ENCODE measurements at places on chromosomes 7 and 10. TPM values are rescaled to one million over a fixed set of nuclear protein-coding genes. Genes with fewer than 3 reads are reported as not detected.

Gene UCMA
- total RNA-seq, result not detected

Gene CHST15
- total RNA-seq, result 58.6 TPM

Gene GALNT17
- 13.3 TPM for total RNA-seq

Gene AKR1B1
- 29.6 TPM for total RNA-seq

Gene PTPRN2
- 62.2 TPM for total RNA-seq

Gene FKBP6
- total RNA-seq, result not detected

Gene STAG3
- total RNA-seq, result 0.78 TPM

Gene MYH16
- not detected for total RNA-seq

Gene APBB1IP
- total RNA-seq, result 0.94 TPM

GRCh38 chr7:77352665-77353406, 63.3 kb downstream of the GSAP start:
- no peak for DNase-seq

GRCh38 chr10:74898201-74898976, 72.0 kb downstream of the KAT6B start:
- no peak for DNase-seq

DNA sequence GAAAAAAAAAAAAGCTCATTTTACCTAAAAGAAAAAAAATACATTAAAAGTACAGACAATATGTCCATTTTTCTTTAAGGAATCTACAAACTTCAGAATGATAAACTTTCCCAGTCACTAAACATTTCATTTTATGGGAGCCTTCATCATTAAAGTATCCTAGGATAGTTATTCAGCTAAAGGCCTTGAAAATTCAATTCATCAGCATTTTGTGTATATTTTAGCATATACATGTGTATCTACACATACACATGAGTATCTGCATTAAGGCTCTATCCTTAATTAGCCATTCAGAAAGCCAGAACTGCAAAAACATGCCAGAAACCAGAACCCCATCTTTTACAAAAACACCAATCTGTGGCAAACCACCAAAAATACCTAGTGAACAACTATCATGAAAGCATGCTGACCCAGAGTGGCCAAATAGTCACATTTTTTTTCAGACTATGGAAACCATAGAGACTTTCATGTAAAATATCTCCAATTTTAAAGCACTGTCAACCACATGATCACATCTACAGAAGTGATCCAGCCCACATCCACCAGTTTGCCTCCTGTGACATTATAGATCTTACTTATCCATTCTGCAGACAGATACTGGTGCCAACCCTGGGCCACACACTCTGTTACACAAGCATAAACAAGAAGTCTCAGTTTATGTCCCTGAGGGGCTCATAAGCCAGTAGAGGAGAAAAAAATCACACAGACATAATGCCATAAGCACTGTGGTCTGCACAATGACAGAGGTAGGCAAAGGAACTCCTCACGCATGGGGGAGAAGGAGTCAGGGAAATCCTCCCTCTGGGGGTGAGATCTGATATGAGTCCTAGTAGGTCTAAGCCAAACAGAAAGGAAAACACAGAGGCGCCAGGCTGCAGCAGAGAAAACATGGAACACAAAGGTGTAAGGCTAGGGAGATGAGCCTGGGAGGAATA, 79.2 kb downstream of the SRPK2 start:
- DNase-seq, result no peak

DNA sequence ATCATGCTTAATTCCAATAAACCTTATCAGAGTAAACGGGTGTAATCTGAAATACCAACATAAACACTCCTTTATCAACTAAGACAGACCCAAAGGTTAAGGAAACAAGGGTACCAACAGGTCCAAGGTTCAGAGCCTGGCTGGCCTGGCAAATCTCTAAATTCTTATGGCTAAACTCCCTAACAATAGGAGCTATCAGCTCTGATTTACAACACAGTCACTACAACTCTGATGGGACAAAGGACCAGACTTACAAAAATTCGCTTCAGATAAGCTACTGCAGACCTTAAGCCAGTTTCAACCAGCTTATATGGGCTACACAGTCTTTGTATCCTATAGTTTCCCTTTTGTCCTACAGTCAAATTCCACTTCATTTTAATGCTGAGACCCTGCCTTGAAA, 381.9 kb downstream of the ZWINT start:
- no peak for DNase-seq

- DNase-seq, result no peak
Observed at GRCh38 chr7:115952832-115953231, 77.7 kb downstream of the TFEC start.

GRCh38 chr10:1404323-1405260, 332.7 kb downstream of the ADARB2 start:
- DNase-seq, result no peak

GRCh38 chr7:89849052-89849451, 305.2 kb upstream of the STEAP1 start:
- no peak for DNase-seq

DNA sequence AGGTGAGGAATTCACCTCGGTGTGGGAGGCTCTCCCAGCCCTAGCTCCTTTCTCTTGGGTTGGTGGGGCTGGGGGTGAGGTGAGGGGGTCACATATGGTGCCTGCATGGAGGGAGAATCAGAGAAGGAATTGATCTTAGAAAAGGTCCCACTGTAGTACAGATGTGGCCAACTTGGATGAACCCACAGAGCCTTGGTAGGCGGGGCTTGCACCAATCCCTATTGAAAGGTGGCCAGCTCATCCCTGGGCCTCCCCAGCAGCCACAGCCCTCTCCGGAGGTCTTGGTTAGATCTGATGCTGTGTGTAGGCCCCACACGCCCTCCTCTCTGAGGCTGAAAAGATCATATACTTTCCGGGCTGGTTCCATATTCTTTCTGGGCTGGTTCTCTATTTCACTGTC, 19.0 kb downstream of the HKDC1 start:
- DNase-seq, result no peak

GRCh38 chr10:67284589-67284988, 358.8 kb downstream of the LRRTM3 start:
- no peak for DNase-seq

DNA sequence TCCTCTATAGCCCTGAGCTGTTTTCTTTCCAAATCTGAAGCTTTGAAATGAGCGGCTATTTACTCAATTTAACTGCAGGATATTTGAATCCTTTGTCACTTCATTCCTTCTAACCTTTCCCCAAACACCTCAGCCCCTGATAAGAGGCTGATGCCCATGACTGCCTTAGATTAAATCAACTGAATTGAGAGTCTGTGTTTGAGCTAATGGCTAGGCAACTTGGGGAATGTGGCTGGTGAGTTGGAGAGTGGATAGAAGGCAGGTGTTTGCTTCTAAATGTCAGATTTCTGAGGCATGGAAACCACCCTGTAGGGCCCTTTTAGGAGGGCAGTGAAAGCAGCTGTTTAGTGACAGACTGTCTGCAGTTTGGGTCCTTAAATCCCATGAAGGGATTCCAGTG, 759.9 kb downstream of the LRMDA start:
- no peak for DNase-seq

DNA sequence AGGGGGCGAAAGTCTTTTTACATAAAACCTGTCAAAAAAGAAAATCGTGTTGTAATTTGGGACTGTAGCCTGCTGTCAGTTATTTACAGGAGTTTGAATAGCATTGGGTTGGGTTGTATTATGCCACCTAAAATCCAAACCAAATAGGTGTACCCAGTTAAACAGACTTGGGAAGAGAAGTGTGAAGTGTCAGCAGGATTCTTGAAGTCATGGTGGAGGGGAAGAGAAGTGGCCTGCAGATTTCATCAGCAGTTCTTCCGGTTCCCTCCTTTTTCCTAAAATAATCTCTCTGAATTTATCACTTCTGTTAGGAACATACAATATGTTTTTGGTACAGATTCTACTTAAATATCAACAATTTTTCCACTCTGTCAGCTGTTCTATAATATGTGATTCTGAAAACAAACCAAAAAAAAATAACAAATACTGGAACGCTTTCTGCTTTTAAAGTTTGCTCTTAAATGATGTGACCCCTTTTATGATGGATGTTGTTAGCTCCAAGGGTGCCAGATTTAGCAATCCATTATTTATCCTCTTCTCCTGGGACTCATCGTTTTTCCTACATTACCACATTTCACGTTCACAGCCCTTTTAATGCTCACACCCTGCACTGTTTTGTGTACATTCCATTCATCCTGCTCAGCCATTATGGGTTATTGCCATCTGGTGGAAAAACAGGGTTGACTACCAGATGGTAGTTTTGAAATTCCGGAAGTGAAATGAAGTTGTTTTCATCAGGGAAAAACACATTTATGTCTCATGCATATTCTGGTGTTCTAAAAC, 18.7 kb upstream of the ARHGAP12 start:
- DNase-seq, result no peak

- peak; percentile 23 for DNase-seq
Observed at GRCh38 chr7:150962553-150963399, 15.3 kb downstream of the KCNH2 start.

DNA sequence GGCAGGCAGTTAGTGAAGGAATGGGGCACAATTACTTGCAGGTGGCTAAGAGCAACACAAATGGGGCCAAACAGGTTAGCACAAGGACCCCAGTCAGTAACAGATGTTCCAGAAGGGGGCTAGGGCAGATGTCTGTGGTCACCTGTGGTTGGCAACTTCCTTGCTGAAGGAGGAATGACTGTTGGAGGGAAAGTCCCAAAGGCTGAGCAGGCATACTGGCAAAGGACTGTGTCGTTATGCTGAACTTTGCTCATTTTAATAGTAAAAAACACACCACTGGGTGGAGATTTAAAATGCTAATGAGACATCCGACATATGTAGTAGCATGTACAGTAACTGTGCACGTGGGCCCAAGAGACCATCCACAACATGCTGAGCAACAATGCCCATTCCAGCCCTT, 511.6 kb downstream of the CALN1 start:
- no peak for DNase-seq

- no peak for DNase-seq
Observed at GRCh38 chr10:87634311-87634710, 25.4 kb upstream of the PAPSS2 start.

DNA sequence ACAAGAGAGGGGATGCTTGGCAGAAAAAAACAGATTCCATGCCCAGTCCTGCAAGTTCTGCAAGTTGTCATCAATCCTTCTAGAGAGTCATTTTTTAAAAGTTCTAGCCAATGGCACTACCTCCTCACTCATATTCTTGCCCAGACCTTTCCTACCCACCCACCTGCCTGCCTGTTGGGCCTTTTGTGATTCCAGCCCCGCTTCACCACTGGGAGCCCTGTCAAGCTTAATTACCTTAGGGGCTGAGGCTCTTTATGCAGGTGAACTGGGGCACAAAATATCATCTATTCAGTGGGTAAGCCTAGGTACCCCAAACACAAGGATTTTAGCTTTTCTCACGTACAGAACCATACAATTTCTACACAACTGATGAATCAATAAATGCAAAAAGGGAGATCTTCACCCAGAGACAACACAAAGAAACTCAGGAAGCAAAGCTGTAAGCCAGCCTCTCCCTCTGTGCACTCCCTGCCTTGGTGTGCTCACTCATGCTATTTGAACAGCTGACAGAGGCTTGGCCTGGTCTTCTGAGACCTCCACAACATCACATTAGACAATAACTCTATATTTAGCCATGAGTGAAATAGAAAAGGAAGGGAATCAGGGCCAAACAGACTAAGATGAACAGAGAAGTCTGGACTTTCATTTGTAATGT, 222.6 kb downstream of the HTR7 start:
- DNase-seq, result no peak

- peak; percentile 94 for DNase-seq
Observed at GRCh38 chr10:46030091-46030937, at the start of gene NCOA4. NCOA4 (minus strand) TSS chr10:46030623; CDS start chr10:46016680, 13,943 bp downstream.

DNA sequence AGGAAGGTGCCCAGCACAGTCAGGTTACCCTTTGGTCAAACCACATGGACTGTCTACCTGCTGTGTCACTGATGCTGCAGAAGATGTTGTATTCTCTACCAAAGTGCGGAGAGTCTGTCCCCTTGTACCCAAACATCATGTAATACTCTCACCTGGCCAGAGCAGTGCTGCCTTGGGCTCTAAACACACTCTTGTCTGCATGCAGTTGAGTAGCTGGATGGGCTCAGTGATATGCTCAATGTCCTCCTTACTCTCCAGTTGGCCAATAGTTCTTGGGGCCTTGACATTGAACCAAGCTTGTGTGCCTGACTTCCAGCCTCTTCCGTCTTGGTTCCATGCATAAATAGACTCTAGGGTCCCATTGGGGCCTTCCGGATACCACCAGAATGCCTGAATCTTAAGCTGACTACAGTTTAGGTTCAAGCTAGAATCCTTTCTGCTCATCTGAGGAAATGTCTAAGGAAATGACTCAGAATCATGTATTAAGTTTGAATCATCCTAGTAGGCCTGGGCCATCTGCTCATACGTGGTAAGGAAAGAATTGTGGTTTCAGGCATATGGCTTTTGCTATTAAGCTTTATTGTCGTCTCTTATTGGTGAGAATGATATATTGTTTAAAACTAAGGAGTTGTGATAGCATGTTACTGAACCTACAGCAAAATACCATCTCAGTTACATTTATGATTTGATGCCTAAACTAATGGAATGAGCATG, 118.0 kb downstream of the OTUD1 start:
- no peak for DNase-seq

GRCh38 chr10:47022311-47023131, 111.3 kb downstream of the PTPN20 start:
- DNase-seq, result no peak

- DNase-seq, result no peak
Observed at GRCh38 chr10:129771576-129771975, 192.5 kb downstream of the EBF3 start.

- no peak for DNase-seq
Observed at GRCh38 chr7:107037717-107038603, 6.5 kb upstream of the PRKAR2B start.

DNA sequence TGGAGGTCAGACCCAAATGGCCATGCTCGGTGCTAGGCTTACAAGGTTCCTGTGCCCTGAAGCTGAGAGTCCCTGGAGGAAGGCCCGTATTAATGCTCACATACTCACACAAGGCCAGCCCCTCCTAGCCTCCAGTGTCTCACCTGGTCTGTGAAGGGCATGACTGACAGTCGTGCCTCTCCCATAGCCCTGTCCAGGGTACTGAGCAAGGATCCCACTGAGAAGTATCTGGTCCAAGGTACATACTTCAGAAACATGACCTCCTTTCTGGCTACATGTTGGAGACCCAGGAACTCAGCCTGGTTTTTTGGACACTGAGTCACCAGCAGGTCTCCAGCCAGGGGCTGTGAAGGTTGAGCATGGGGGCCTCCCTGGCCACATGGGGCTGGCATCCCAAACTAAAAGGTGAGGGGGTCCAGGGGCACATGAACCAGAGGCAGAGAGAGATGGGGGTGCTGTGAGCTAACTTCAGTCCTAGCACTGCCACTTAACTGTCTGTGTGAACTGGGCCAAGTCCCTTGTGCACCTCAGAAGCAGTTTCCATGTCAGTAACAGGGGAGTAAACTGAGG, 17.6 kb upstream of the RASGEF1A start:
- DNase-seq, result no peak

- DNase-seq, result no peak
Observed at GRCh38 chr7:10779465-10780399, 193.9 kb upstream of the PHF14 start.

DNA sequence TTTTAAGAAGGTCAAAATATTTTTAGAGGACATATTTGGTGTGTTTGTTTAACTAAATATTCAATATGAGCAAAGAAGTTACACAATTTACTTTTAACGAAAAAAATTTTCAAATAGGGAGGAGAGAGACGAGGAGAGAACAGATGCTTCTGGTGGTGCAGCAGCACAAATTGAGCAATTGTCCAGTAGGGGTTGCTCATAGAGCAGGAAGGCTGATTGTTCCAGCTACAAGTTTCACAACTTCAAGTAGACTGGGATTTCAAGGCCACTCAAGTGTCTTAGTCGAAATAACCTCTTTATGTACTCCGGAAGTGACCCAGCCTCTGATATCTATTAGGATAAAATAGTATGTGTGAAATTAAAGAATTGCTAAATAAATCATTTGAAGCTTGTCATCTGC, 197.9 kb downstream of the HDAC9 start:
- DNase-seq, result no peak
